ENCODE measurements at places on chromosomes 13 and 19.

DNA sequence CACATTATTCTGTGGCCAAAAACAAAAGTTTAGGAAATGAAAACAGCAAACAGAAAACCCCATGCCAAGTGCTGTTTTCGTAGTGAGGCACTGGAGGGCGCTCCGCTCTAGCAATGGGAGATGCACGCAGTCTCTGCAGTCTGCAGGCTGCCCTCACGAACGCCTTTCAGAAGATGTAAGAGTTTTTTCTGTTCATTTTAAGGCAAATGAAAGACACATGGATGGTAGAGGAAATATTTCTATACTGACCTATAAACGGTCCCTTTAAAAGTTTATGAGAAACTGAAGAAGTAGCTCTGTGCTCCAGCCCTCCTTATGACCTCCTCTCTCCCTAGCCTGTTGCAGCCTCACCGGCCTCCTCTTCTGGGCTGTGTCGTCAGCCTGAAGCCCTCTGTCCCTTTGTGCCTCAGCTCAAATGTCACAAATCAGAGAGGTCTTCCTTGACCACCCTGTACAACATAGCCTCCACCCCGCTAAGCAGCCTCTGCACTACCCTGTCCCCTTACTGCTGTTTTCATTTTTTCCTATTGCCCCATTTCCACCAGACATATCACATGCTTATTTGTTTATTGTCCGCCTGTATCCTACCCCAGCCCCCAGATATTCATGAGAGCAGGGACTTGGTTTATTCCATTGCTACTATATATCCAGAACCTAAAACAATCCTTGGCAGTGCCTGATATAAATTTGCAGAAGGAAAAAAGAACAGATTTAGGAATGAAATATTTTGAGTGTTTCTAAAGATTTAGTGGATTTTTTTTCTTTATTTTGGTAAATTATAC is 116.4 kb downstream of the TM9SF2 start:
- DNase-seq: peak; percentile 42

DNA sequence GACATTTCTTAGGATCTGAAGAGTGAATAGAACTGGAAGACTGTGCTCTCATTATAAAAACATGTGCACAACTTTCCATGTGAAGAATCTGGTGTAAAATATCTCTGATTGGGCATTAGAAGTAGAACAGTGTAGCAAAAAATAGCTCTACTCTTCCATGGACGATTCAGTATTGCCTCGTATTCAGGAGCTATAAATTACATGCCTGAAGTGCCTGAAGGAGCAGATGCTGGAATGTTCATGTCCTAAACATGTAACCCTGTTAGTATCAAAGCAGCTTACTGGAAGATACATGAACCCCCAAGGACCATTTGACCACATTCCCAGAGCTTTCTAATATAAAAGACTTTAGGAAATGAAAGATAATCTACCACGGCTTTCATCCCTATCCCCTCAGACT is 528.9 kb downstream of the DACH1 start:
- no peak for DNase-seq

DNA sequence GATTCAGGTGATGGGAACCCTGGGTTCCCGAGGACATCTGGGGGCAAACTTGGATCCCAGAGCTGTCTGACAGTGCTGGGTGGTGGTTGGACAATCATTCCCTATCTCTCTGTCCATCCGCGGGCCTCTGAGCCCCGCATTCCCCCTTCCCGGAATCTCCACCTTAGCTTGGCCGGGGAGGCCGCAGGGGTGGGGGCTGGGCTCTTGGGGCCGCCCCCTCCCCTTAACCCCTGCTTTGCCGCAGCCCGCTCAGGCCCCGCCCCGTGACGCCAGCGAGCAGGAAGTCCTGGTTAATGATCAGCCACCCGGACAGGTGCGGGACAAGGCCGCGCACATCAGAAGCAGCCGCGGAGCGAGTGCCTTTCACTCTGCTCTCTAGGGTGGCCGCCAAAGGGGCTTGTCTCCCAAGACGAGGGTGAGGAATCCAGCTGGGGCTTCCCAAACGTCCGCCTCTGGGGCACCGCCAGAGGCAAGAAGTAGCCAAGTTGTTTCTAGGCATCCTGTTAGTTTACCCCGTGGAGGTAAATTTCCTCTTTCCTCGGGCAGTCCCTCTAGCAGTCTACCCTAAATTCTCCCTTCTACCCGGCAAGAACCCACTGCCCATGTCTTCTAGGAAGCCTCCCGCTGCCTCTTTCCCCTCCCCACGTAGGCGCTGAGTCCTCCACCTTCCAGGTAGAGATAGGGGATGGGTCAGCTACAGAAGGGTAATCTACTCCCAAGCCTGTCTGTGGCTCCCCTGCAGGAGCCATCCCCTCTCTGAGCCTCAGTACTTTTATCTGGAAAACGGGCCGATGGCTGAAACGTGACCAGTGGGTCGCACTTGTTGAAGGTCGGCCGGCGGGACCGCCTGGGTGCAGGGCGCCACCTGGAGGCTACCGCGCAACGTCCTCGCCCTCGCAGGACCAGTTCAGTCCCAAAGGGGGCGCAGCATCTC is 3.0 kb downstream of the IRF2BP1 start:
- peak; percentile 79 for DNase-seq

DNA sequence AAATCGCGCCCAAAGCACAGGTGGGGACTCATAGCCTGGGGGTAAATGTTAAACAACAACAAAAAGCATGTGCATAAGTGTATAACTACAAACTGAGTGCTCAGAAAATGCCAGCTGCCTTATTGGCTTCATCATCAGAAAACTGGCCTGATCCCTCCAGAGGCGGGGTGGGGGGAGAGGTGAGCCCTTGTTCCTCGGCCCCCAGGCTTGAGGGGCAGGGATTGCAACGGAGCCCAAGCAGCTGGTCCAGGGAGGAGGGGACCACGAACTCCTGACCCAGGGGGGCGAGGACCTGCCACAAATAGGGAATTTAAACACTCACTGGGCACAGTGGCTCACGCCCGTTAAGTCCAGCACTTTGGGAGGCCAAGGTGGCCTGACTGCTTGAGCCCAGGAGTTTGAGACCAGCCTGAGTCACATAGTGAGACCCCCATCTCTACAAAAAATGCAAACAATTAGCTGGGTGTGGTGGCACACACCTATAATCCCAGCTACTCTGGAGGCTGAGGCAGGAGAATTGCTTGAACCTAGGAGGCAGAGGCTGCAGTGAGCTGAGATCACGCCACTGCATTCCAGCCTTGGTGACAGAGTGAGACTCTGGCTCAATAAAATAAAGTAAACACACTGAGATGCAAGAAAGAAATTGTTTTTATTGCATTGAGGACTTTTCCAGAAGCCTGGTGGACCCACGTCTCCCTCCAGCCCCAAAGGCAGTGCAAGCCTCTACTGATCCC is 8.7 kb downstream of the SIRT6 start:
- DNase-seq: no peak

DNA sequence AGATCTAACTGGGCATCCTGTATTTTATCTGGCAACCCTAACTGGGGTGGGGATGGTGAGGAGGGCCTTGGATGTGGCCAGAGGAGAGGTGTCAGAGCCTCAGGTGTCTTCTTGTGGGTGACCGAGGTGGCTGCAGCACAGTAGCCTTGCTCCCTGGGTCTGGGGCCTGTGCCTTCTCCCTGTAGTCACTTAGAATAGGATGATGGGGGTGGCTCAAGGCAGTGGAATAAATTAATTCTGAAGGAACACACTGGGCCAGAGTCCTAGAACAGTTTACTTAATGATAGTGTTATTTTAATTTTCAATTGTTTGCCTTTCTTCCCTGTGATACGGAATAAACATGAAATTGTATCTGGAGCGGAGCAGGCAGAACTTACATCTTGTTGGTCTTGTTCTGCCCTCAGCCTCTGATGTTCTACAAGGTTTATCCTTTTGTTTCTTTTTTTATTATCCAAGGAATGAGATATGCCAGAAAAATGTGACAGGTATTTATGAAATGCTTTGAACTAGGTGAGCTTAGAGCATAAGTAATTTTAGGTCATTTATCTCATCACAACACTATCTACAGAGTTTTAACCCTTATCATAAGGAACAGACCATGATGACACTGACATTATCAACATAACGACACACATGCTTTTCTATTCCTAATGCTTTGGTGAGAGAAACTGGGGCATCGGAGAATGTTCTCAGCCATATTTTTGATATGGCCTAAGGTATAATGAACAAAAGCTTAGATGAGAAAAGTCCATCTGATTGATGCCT is 51.4 kb downstream of the LRCH1 start:
- DNase-seq: no peak

DNA sequence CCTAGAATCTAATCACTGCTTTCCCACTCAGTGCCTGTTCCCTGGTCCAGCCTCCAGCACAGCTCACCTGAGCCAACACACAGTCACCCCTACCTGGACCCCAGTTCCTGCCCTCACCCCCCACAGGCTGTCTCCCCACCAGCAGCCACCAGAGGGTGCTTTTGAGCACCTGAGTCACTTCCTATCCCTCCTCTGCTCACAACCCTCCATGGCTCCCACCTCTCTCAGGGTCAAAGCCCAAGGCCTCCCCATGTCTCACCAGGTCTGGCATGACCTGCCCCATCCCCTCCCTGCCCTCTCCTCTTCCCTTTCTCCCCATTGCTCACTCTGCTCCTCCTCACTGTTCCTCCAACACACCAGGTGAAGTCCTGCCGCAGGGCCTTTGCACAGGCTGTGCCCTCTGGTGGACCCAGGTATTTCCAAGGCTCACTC is 7.1 kb upstream of the DPP9 start:
- no peak for DNase-seq

Measured in fibroblast of upper back skin (primary cell).